ENCODE measurements at places on chromosomes 7 and 10.

- no peak for DNase-seq
Observed at GRCh38 chr10:94205396-94205831, 157.3 kb downstream of the NOC3L start.

- DNase-seq: no peak
Observed at GRCh38 chr10:94361171-94361794, 1.5 kb downstream of the NOC3L start.

GRCh38 chr10:106535304-106535953, 629.1 kb downstream of the SORCS1 start:
- DNase-seq: no peak

DNA sequence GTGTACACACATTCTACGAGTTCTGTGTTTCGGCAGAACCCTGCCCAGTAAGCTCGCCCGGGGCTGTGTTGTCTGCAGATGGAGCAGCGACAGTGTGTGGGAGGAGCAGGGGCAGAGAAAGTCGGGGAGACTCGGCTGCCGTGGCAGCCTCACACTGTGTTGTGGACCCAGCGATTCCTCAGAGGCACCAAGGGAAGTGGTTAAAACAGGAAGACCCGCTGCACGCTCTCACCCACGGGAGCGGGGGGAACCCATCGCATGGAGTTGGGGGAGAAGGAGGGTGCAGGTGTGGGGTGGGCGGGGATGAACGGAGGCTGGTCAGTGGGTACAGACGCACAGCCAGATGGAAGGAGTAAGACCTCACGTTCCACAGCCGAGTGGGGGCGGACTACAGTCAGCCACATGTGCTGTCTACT, 250.2 kb downstream of the ELFN1 start:
- DNase-seq: no peak

DNA sequence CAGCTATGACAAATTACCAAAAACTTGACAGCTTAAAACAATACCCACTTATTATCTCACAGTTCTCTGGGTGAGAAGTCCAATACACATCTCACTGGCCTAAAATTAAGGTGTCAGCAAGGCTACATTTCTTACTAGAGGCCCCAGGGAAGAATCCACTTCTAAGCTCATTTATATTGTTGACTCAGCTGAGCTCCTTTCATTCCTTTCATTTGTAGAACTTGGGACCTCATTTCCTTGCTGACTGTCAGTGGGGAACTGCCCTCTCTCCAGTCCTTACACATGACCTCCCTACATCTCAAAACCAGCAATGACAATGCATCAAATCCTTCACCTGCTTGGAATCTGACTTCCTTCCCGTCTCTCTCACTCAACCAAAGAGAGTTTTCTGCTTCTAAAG, 240.3 kb downstream of the IPMK start:
- no peak for DNase-seq

DNA sequence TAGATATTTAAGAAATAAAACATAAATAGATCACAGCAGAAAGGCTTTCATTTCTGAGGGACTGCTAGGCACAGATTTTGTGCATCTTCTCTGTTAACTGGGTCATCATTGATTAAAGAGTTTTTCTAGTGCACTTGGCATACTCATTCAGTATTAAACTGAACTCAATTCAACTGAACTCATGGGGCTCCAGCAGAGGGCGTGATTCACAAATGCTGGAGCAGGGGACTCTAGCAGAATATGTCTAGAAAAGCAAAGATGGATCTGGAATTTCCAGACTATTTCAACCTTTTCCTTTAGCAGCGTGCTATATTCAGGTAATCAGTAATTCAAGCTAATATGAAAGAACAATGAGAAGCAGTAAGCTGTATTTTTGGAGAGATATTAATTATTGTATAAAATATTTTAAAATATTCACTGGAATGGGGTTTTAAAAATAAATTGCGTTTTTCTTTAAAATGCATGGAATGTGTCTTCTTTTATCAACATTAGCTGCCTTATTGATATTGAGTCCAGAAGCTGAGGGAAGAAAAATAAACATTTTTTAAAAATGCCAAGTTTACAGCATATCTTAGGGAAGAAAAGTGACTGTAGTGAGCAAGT, 296.8 kb upstream of the CACNA2D1 start:
- DNase-seq: peak; percentile 23

- no peak for DNase-seq
Observed at GRCh38 chr10:62308101-62308500, 39.5 kb upstream of the RTKN2 start.

DNA sequence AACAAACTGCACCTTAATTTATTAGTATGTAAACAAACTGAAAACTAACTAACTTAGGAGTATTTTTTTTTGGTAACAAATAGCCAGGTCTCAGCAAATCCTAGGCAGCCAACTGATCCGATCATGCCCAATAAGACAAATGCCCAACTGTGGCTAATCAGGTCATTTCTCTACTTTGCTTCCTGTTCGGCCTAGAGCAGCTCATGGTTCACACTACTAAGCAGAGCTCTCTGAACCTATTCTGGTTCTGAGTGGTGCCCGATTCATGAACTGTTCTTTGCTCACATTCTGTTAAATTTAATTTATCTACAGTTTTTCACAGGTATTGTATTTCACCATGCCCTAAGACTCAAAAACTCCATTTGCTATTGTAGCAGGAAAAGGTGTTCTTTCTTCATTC, 55.1 kb downstream of the CCDC3 start:
- no peak for DNase-seq

DNA sequence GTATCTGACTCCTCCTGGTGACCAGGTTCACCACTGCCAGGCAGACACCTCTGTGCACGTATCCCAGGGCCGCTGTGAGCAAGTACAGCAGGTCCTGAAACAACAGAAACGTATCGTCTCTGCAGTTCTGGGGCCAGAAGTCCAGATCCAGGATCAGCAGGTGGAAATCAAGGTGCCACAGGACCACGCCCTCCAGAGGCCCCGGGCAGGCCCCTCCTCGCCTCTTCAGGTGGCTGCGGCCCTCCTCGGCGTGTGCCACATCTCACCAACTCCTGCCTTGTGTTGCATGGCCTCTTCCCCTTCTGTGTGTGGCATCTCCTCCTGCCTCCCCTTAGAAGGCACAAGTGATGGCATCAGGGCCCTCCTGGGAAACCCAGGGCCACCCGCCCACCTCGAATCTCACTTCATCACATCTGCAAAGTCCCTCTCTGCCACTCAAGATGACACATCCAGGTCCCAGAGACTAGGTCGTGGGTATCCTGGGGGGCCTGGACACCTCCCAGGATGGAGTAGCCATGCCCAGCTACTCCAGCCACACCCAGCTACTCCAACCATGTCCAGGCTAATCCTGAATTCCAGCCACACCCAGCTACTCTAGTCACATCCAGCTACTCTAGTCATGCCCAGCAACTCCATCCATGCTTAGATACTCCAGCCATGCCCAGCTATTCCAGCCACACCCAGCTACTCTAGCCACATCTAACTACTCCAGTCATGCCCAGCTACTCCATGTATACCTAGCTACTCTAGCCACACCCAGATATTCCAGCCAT, 52.6 kb upstream of the DNAAF5 start:
- DNase-seq: no peak

GRCh38 chr10:85527616-85528317, 838.8 kb downstream of the GRID1 start:
- DNase-seq: no peak

- DNase-seq: no peak
Observed at GRCh38 chr7:21542891-21543527, at the start of gene DNAH11. TSS of gene DNAH11 (plus strand) at chr7:21543039. CDS start at chr7:21543246, 207 bp downstream.

GRCh38 chr10:116472891-116473290, 45.2 kb downstream of the PNLIPRP3 start:
- DNase-seq: no peak

DNA sequence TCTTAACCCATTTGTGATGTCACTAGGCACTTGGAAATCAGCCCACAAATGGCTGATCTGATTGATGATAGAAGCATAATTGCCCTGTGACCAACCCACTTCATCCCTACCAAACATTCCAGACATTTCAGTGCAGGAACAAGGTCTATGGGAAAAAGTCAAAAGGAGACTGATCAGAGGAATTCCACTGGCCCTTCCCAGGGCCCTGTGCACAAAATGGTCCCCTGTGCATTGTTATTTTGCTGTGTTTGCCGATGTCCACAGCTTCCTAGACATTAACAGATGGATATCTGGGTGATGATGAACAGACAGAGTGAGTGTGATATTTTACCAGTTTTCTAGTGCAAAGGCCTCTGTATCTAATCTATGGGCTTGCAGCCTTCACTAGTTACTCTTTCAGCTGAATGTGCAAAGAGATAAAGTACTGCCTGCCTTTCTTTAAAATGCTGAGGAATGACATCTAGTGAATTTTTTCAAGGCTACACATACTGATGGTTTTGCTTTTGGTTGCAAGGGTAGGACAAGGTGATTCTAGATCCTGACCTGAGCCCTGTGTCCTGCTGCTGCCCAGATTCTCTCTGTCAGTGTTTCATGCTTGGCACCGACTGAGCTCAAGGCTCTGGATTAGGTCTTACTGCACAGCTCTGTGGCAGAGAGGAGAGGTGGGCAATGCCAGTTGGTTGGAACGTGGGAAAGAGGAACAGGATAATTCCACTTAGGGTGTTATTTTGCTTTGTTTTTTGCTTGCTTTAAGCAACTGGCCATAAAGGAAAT, 55.4 kb downstream of the CALD1 start:
- no peak for DNase-seq

DNA sequence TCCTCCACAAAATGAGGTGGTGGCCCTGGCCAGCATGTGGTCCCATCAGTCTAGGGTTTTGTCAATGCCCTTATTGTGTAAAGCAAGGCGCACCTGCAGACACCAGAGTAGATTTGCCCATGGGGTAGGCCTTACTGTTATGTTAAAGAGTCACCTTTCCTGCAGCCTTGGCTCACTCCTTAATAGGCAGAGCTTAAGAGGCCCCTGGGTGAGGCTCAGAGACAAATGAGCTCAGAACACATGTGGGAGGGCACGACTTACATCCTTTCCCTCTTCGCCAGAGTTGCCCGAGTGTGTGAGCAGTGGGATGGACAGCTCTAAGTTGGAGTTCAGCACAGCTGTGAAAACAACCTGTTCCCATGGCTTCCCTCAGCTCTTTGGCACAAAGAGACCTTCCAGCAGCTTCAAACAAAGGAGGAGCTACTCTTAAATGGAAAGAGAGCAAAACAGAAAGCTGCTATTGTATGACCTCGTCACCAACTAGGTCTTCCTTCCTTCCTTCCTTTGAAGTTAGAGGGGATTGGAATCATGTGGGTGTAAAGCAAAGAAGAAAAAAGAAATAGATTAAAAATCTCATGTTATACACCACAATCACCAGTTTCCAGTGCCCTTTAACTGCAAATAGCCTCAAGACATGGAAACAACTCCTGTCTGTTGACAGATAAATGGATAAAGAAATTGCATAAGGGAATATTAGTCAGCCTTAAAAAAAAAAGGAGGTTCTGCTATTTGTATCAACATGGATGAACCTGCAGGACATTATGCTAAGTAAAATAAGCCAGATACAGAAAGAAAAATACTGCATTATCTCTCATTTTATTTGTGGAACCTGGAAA, 11.9 kb upstream of the XPNPEP1 start:
- DNase-seq: peak; percentile 33

GRCh38 chr7:22718911-22719420, 8.0 kb upstream of the IL6 start:
- no peak for DNase-seq

GRCh38 chr10:93364966-93365365, 117.2 kb downstream of the MYOF start:
- no peak for DNase-seq

- peak; percentile 5 for DNase-seq
Observed at GRCh38 chr7:82049891-82050533, 280.2 kb upstream of the HGF start.

- DNase-seq: no peak
Observed at GRCh38 chr7:33950047-33950714, 44.8 kb downstream of the BMPER start.

GRCh38 chr7:81777697-81778096, 7.8 kb upstream of the HGF start:
- no peak for DNase-seq

- DNase-seq: no peak
Observed at GRCh38 chr10:130039141-130039540, 71.5 kb downstream of the C10orf143 start.

DNA sequence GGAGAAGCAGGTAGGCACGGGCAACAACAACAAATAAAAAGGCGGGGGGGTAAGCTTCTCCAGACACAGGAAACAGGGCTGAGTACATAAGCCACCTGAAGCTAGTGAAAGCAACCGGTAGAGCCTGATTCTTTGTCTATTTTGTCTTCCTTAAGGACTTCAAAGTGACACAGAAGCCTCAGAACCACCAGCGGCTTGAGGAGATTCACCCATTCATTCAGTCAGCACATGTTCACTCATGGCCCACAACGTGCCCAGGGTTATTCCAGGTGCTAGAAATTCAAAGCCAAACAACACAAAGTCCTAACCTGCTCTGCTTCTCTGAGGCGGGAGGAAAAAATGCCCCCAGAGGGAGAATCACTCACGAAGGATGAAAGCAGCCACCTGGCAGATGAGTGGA, 69.3 kb upstream of the C7orf33 start:
- no peak for DNase-seq

- no peak for DNase-seq
Observed at GRCh38 chr7:36456548-36456947, 66.9 kb downstream of the ANLN start.

DNA sequence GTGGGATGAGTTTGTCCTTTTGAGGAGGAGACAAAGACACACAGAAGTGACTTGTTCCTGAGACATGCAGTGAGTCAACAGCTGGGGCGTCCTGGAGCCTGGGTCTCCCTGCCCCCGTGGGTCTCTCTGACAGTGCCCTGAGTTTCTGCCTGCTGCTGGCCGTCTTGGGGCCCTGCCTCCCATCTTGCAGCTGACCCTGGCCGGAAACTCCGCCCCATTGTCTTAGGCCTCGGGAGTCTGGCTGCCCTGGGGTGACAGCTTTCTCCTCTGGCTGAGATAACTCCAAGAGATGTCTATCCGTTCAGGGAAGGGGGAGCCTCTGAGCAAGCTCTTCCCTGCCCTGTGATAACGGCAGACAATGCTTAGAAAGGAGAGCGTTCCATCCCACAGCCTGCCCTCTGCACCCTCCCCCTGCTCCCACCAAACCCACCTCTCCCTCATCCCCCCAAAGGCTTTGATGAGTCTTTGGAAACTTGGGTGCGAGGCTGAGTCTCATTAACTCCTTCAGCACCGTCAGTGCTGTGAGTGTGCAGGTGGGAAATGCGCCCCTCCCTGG, 69.5 kb upstream of the PODXL start:
- DNase-seq: no peak

GRCh38 chr7:110105307-110105706, 985.6 kb upstream of the LRRN3 start:
- DNase-seq: no peak

- DNase-seq: no peak
Observed at GRCh38 chr10:133117688-133118071, 30.0 kb downstream of the ADGRA1 start.

GRCh38 chr7:134414109-134414508, 44.8 kb downstream of the AKR1B1 start:
- no peak for DNase-seq

- no peak for DNase-seq
Observed at GRCh38 chr10:11210211-11210922, 192.7 kb downstream of the CELF2 start.

All from midbrain (tissue), 1 donor.